ENCODE measurements at places on chromosomes 4 and X. TPM values are rescaled to one million over a fixed set of nuclear protein-coding genes. Genes with fewer than 3 reads are reported as not detected.

GRCh38 chr4:144627663-144628076, 18.3 kb upstream of the HHIP start:
- no peak overlapping the region for H3K4me3 ChIP-seq
- H3K4me1 ChIP-seq, result no peaks in the 10 kb centered on the region
- no peak for DNase-seq
- no peaks in the 10 kb centered on the region for H3K27me3 ChIP-seq
- no peak overlapping the region for H3K27ac ChIP-seq

The SPRY1 gene
- total RNA-seq, result 4.3 TPM

DNA sequence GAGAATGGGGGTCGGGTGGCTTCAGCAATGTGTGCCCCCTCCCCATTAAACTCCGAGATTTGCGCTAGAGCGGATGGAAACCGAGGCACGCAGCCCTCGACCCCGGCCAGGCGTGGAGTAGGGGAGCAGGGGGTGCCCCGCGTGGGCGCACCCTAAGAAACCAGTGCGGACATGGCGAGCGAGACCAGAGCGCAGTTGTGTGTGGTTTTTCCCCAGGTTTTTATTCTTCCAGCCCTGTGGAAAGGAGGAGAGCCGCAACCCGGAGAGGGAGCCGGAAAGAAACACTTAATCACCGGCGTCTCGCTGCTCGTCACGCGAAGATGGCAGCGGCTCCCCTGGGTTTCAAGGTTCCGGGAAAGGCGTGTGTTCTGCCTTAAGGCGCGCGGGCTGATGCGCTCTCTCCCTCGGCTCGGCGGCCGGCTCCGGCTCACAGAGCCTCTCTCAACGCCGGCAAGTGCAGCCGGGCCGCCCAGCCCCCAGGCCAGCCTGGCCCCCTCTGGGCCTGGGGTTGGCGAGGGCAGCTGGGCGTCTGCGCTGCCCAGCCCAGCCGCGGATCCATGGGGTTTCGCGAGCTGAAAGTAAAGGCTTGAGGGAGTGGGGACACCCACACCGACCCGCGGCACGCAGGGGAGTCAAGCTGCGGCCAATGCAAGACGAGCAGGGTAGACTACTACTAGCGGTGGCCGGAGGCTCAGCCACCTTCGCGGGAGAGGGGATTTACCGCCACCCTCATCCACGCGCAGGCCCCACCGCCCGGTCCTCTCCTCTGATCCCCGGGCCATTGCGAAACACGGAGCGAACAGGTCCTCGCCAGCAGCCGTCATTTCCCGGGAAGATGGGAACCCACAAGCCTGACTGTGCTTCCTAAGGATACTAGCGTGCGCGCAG, 74.0 kb upstream of the BCOR start:
- peaks cover 4% of the 10 kb centered on the region for H3K36me3 ChIP-seq
- peak overlapping the region; percentile 70 for H3K4me3 ChIP-seq
- peaks cover 17% of the 10 kb centered on the region for H3K27me3 ChIP-seq
- DNase-seq, result peak; percentile 44
- H3K4me1 ChIP-seq, result no peaks in the 10 kb centered on the region
- no peak overlapping the region for H3K27ac ChIP-seq

DNA sequence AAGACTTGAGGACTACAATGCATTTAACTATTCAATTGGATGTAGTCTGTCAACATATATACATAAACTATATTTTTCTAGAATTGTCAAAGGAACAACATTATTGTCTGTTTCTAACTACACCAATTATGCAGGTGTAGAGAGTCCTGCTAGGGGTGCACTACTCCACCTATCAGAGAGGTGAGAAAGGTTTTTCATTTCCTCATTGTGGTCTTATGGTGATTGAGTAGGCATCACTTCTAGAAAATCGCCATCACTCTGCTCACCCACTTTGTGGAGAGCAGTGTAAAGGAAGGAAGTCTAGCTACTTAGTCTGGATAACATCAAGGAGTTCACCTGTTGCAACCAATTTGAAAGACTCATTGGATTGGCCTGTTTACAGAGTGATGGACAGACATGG, 4.4 kb upstream of the ADH1C start:
- no peak overlapping the region for H3K27ac ChIP-seq
- H3K4me3 ChIP-seq, result no peak overlapping the region
- peaks cover 6% of the 10 kb centered on the region for H3K4me1 ChIP-seq
- no peaks in the 10 kb centered on the region for H3K27me3 ChIP-seq

DNA sequence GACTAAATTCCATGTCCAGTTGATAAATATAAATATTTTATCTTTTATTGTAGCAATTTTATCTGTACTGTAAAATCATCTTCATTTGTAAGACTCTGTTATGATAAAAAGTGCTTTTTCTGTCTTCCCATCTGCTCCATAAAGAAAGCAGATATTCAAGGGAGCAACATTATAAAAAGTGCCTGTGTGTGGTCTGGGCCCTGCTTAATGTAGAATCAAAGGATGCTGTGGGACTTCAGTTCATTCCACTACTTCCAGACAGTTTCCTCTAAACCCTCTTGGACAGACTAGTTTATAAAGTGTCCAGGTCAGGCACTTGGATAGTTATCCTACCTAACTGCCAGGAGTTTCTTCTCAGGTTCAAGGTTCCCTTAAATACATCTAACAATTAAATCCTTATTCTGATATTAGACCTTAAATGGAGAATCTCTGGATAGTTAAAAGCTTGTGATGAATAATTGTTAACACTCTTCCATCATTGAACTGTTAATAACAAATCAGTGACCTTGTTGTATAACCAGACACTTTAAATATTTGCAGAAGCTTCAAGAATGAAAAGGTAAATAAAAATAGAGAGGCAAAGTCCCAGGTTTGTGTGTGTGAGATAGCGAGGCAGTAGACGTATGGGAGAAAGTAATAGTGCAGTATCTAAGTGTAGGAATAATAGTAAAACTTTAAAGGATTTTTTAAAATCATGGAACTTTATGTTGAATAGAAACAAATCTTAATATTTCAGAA, 237.5 kb upstream of the CTSO start:
- H3K4me1 ChIP-seq, result peaks cover 16% of the 10 kb centered on the region
- no peaks in the 10 kb centered on the region for H3K27me3 ChIP-seq
- no peak for DNase-seq
- H3K27ac ChIP-seq, result no peak overlapping the region

The CDS1 gene
- total RNA-seq, result 11.5 TPM

- H3K4me3 ChIP-seq, result no peak overlapping the region
- H3K36me3 ChIP-seq, result no peaks in the 10 kb centered on the region
- H3K4me1 ChIP-seq, result peaks cover 20% of the 10 kb centered on the region
- no peak for DNase-seq
Observed at GRCh38 chr4:128452415-128452814, 164.8 kb upstream of the PGRMC2 start.

The SLC49A3 gene
- total RNA-seq, result not detected
